HFFc6 (cell line): ENCODE measurements at places on chromosomes 6 and 20. TPM values are rescaled to one million over a fixed set of nuclear protein-coding genes. Genes with fewer than 3 reads are reported as not detected.
A peak's percentile ranks its signal among the peaks of the same experiment; 100 is the strongest.

DNA sequence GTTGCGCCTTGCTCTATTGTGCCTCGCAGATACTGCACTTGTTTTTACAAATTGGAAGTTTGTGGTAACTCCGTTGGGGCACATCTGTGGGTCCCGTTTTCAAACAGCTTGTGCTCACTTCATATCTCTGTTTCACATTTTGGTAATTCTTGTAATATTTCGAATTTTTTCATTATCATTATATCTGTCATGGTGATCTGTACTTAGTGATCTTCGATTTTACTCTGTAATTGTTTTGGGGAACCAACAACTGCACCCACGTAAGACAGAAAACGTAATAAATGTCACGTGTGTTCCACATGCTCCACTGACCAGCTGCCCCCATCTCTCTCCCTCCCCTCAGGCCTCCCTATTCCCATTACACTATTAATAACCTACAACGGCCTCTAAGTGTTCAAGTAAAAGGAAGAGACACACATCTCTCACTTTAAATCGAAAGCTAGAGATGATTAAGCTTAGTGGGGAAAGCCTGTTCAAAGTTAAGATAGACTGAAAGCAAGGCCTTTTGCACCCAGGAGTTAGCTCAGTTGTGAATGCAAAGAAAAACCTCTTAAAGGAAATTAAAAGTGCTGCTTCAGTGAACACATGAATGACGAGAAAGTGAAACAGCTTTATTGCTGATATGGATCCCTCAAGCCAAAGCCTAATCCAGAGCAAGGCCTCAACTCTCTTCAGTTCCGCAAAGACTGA, 26.9 kb downstream of the TTLL2 start:
- DNase-seq = no peak
- peaks cover 8% of the 10 kb centered on the region for H3K36me3 ChIP-seq
- H3K27ac ChIP-seq = no peak overlapping the region
- no peaks in the 10 kb centered on the region for H3K4me1 ChIP-seq
- H3K4me3 ChIP-seq = no peak overlapping the region

SLC17A1 gene
- not detected in 3 replicates for total RNA-seq

- no peak overlapping the region for H3K4me3 ChIP-seq
- no peak overlapping the region for H3K27ac ChIP-seq
- H3K4me1 ChIP-seq = peaks cover 27% of the 10 kb centered on the region
- peaks cover under 1% of the 10 kb centered on the region; the same call in 1 of the 2 replicates for H3K27me3 ChIP-seq
- no peak for DNase-seq
Measured at GRCh38 chr20:36818861-36819260, 45.3 kb upstream of the DSN1 start.

NKAPL gene
- 0.14 TPM in 1 of 3 replicates, not detected in the others for total RNA-seq

LY6G6F gene
- total RNA-seq = not detected in 3 replicates

ZNF451 gene
- 47.6 to 55.2 TPM (median 53.5 TPM) in 3 replicates for total RNA-seq

DNA sequence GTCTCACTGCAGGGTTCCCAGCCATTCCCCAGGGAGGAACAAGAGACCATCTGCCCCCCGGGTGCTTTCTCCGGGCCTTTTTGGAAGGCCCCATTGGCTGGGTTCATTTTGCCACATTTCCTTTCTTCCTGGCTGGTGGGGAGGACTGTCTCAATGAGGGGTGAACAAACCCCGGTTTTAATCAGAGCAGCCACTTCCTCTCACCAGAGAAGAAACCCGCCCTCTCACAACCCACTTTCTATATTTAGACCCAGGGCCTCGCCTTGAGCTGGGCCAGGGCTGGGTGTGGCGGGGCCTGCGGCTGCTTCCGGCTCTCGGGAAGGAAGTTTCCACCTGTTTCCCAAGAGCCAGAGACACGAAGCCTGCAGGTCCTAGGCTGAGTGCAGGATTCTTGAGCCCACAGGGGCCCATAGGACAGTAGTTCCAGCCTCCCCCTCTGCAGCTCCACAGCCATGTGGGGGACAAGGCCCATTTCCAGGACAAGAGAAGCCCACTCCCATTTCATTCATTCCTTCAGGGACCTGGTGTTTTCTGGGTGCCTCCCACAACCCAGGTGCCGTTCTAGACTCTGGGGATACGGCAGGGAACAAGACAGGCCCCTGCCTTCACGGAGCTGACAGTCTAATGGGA, 41.8 kb downstream of the RBM38 start:
- H3K4me3 ChIP-seq = no peak overlapping the region
- H3K36me3 ChIP-seq = peaks cover 4% of the 10 kb centered on the region; the same call in 1 of the 2 replicates
- H3K27ac ChIP-seq = no peak overlapping the region
- DNase-seq = no peak
- peaks cover 28% of the 10 kb centered on the region for H3K27me3 ChIP-seq
- H3K4me1 ChIP-seq = peaks cover 8% of the 10 kb centered on the region

DNA sequence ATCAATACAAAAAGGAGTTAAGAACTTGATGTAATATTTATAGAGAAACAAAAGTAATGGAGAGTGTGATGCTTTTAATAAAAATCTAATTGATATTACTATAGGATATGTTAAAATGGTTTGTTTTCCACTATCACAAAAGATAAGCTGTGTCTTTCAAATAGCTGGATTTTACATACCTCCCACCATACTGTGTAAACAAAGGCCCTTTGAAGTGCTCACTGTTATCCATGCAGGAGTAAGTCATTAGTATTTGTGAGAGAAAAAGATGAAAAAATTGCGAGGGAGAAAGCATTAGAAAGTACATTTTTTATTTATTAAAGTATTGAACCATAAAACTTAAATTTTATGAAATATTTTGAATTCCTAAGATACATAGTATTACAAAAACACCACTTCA, 733.0 kb downstream of the GRIK2 start:
- H3K27me3 ChIP-seq = no peaks in the 10 kb centered on the region
- DNase-seq = no peak

GRCh38 chr6:89997456-89998445, 103.5 kb downstream of the GJA10 start:
- DNase-seq = no peak
- H3K4me3 ChIP-seq = no peak overlapping the region
- H3K4me1 ChIP-seq = no peaks in the 10 kb centered on the region
- no peaks in the 10 kb centered on the region for H3K36me3 ChIP-seq
- no peak overlapping the region for H3K27ac ChIP-seq
- peaks cover 3% of the 10 kb centered on the region for H3K27me3 ChIP-seq

DNA sequence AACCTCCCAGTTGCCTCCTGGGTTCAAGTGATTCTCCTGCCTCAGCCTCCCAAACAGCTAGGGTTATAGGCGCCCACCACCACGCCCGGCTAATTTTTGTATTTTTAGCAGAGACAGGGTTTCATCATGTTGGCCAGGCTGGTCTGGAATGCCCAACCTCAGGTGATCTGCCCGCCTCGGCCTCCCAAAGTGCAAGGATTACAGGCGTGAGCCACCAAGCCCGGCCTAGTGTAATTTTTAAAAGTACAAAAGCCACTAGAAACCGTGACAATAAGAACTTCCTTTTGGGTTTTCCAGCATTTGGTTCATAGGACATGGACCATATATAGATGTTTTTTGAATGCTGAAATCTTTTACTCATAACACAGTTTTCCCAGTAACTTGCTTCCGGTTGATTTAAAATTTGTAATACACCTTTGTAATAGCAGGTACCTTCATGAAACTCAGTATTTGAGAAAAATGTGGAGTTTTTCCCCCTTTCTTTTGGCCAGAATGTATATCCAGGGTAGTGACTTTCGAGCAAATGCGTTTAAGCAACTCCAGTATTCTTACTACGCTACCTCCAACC, 467 bp downstream of the PXT1 start:
- peaks cover 23% of the 10 kb centered on the region for H3K36me3 ChIP-seq
- H3K27ac ChIP-seq = peak overlapping the region; percentile 93
- H3K4me1 ChIP-seq = peaks cover 45% of the 10 kb centered on the region
- H3K4me3 ChIP-seq = peak overlapping the region; percentile 98

ADGRF4 gene
- not detected in 3 replicates for total RNA-seq

OR2B6 gene
- not detected in 3 replicates for total RNA-seq

- H3K4me1 ChIP-seq = no peaks in the 10 kb centered on the region
- no peak for DNase-seq
- H3K4me3 ChIP-seq = no peak overlapping the region
Measured at GRCh38 chr20:60984666-60985065, 267.4 kb upstream of the CDH4 start.

DNA sequence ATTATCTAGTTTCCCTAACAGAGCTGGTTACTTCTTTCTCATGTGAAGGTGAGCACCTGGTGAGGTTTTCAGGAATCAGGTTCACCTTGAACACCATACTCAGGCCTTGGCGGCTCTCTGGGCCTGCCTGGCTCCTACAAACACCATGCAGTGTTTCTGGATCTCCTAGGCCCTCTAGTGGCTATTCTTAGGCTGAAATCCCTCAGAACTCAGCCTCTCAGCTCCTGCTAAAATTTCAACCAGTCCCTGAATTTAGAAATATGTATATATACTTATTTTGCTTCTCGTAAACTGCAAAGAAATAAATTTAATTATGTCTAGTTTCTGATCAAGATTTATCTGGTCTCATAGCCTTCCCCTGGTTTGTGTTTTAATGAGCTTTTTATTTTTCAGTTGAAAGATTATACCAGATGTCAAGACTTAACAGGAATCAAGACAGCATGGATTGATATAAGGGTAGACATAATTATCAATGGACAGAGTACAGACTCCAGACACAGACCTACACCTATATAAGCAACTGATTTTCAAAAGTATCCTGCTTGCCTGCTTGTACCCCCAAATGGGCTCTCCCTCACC, 55.9 kb downstream of the ANKEF1 start:
- no peak overlapping the region for H3K27ac ChIP-seq
- H3K4me1 ChIP-seq = peaks cover 12% of the 10 kb centered on the region
- H3K27me3 ChIP-seq = no peaks in the 10 kb centered on the region
- no peak for DNase-seq
- H3K36me3 ChIP-seq = no peaks in the 10 kb centered on the region

- H3K27ac ChIP-seq = no peak overlapping the region
- peak; percentile 7 for DNase-seq
- H3K4me1 ChIP-seq = no peaks in the 10 kb centered on the region
- peaks cover 5% of the 10 kb centered on the region for H3K27me3 ChIP-seq
Measured at GRCh38 chr6:37483917-37484785, 15.5 kb downstream of the CCDC167 start.

- DNase-seq = peak; percentile 28
- peaks cover 9% of the 10 kb centered on the region for H3K36me3 ChIP-seq
- H3K4me3 ChIP-seq = no peak overlapping the region
Measured at GRCh38 chr6:105363100-105363754, 39.7 kb downstream of the PREP start.

DNA sequence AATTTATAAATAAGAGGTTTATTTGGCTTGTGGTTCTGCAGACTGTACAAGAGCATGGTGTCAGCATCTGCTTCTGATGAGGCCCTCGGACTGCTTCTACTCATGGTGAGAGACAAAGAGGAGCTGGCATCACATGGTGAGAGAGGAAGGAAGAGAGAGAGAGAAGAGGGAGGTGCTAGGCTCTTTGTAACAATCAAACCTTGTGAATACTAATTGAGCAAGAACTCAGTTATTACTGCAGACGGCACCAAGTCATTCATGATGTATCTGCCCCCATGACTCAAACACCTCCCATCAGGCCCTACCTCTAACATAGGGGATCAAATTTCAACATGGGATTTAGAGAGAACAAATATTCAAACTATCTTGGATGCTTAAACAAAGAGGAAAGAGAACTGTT, 6.3 kb upstream of the SIRPG start:
- DNase-seq = no peak
- peaks cover 15% of the 10 kb centered on the region for H3K27me3 ChIP-seq
- H3K4me1 ChIP-seq = peaks cover 10% of the 10 kb centered on the region
- H3K36me3 ChIP-seq = no peaks in the 10 kb centered on the region
